ENCODE measurements at places on chromosomes 6 and 20. TPM values are rescaled to one million over a fixed set of nuclear protein-coding genes. Genes with fewer than 3 reads are reported as not detected.

Gene ADGRG6
- 6.6 TPM for total RNA-seq

Gene SMIM8
- total RNA-seq: 1.2 TPM

Gene GPR63
- not detected for total RNA-seq

Gene RNF144B
- 3.9 TPM for total RNA-seq

Gene COL11A2
- 0.31 TPM for total RNA-seq

Gene B3GALT4
- total RNA-seq: 10.6 TPM

Gene FAM83C
- total RNA-seq: 0.37 TPM

Gene PRDM13
- not detected for total RNA-seq

Gene RAET1L
- 1.5 TPM for total RNA-seq

Gene SFTA2
- 4.7 TPM for total RNA-seq

Gene ENPP1
- 0.33 TPM for total RNA-seq

Gene TRIM10
- 2.1 TPM for total RNA-seq

Gene CTAGE9
- not detected for total RNA-seq

Gene UBD
- not detected for total RNA-seq

Gene PRICKLE4
- 16.9 TPM for total RNA-seq

Gene BMP6
- total RNA-seq: not detected

Gene RIN2
- 31.9 TPM for total RNA-seq

Gene LATS1
- 9.2 TPM for total RNA-seq

Gene WFDC10B
- total RNA-seq: not detected

Gene UBE3D
- 5.9 TPM for total RNA-seq

Gene TTLL9
- 0.03 TPM for total RNA-seq

Gene MTHFD1L
- total RNA-seq: 14.7 TPM

Gene EYA2
- not detected for total RNA-seq

Gene CALHM4
- total RNA-seq: not detected

Gene SLPI
- total RNA-seq: 9.1 TPM

Gene ZC2HC1B
- total RNA-seq: not detected

Gene AKIRIN2
- 18.8 TPM for total RNA-seq

Gene ANGPT4
- total RNA-seq: not detected

Gene MATN4
- 0.13 TPM for total RNA-seq

Gene RPS21
- total RNA-seq: 3,073 TPM

Gene TGM3
- total RNA-seq: not detected

Gene TAAR5
- not detected for total RNA-seq

Gene TFAP2D
- total RNA-seq: not detected

Gene RNF114
- 62.4 TPM for total RNA-seq

Gene MYLK4
- 0.03 TPM for total RNA-seq

Gene FAM209B
- not detected for total RNA-seq

Gene KCNK16
- not detected for total RNA-seq

Gene CASP8AP2
- 6.3 TPM for total RNA-seq

Gene EEF1A2
- 29.8 TPM for total RNA-seq

Gene KCNK5
- 31.8 TPM for total RNA-seq
